T-helper 2 cell treated with Interferon-gamma antibody and Interleukin-4, amounts not matched to agents 5 μg/mL and 100 μg/mL, for 36 hours (primary cell): ENCODE measurements at places on chromosomes 7 and 10.
A peak's percentile ranks its signal among the peaks of the same experiment; 100 is the strongest.

GRCh38 chr7:48090095-48090805 lies 1.2 kb downstream of the UPP1 start:
- DNase-seq = peak; percentile 5

GRCh38 chr7:16471933-16472332 lies 6.4 kb upstream of the SOSTDC1 start:
- DNase-seq = no peak

GRCh38 chr7:138458576-138459412 lies 1.3 kb upstream of the TRIM24 start:
- DNase-seq = no peak

DNA sequence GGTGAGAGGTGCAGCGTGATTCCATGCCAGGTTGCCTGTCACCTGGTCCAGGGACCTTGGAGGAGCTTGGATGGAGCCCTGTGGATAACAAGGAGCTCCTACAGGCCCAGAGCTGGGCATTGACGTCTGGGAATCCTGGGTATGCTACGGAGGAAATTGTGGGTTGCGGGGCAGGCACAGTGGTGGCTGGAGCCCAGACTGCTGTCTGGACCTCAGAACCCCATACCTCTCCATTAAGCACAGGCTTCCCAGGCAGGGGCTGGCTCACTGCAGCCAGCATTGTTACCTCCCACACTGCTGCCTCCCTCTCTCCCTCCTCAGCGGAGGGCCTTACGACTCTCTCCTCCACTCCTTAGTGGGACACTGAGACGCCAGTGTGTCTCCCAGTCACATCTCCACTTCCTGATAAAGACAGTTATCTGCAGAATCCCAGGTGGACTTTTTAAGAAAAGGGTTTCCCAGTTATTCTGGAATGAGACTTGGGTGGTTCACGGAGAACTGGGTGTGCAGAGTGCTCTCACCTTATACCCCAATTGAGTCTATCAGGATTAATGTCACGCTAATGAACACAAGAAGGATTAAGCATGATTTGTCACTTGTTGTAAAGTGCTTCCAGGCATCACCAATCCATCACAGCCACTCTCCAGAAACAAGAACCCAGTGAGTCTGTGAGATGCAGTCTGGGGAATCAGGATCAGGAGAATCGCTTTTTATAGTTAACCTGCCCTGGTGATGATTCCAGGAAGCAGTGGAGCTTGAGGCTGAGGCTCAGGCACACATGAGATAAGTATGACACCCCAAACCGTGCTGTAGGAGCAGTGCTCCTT lies 309.4 kb downstream of the RPS24 start:
- no peak for DNase-seq

DNA sequence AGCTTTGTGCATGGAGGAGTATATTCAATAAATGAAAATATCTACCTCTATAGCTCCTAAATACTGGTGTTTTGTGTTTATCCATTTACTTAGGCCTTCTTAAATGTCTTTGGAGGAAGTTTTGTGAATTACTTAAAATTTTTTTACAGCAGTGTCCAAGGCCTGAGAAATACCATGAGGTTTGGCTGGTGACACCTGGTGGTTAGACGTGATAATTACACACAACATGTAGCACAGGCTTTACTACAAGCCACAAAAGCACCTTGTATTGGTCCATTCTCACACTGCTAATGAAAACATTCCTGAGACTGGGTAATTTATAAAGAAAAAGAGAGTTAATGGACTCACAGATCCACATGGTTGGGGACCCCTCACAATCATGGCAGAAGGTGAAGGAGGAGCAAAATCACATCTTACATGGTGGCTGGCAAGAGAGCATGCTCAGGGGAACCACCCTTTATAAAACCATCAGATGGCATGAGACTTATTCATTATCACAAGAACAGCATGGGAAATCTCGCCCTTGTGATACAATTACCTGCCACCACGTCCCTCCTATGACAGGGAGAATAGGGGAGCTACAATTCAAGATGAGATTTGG lies 20.6 kb downstream of the HYAL4 start:
- peak; percentile 19 for DNase-seq

GRCh38 chr7:45689797-45690761 lies 115.9 kb downstream of the ADCY1 start:
- DNase-seq = no peak

DNA sequence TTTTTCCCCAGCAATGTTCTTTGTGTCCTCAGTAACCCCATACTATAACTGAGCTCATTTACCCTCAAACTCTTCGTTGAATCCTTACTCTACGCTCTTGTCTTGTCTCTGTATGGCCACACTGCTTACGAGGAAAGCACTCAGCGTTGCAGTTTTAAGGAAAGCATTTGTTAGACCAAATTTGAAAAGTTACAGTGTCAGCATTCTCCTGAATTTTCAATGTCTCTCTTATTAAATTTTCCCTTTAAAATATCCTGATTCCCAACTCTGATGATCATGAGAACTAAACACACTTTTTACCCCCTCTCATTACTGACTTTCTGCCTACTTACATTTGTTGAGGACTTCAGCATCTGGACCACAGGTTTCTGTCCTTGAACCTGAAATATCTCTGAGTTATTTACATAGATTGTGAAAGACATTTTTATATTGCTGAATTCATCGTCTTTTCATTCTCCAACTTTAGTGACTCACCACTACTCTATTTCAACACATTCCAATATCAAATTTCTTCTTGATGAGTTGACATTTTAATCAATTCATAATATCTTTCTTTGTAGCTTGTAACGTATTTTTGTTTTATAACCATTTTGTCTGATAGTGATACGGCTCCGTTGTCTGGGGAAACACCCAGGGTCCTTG lies 19.8 kb upstream of the VWDE start:
- no peak for DNase-seq

- DNase-seq = no peak
Observed at GRCh38 chr7:16095171-16095950, 326.0 kb downstream of the CRPPA start.

GRCh38 chr10:31999836-32000235 lies 56.4 kb downstream of the KIF5B start:
- no peak for DNase-seq

- DNase-seq = no peak
Observed at GRCh38 chr7:94431176-94431575, 36.5 kb downstream of the COL1A2 start.

GRCh38 chr10:90289037-90289436 lies 568.8 kb downstream of the HTR7 start:
- DNase-seq = no peak

DNA sequence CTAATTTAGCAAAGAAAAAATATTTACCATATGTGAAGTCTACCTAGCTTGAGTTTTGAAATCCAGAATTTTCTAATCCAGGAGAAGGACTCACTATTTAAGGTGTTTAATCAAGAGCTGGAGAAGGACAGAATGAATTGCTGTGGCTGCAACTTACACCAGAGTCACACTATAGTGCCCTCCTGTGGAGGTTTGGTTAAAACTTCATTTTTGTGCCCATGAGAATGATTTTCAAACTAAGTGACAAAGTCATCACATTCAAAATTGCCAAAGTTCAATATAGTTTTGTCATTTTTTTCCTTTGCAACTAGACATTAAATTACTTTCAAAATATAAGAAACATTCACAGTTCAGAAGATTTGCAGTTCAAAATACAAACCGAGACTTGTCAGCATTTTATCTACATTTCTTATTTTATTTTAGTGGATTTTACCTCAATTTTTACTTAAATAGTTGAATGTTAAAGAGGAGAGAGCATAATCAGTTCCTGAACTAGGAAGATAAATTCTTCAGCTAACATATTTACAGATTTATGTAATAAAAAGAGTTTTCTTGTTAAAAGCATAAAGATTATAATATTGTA lies 70.7 kb downstream of the CABCOCO1 start:
- DNase-seq = no peak

DNA sequence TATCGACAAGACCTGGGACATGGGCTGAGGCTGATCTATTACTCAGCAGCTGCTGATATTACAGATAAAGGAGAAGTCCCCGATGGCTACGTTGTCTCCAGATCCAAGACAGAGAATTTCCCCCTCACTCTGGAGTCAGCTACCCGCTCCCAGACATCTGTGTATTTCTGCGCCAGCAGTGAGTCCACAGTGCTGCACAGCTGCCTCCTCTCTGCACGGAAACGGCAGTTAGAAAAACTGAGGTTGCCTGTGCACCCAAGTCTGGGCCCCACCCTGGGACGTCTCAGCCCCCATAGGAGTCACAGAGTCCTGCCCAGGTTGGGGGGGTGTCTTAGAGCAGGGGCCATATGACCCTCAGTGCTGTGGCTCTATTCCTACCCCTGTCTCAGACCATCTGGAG lies 167.4 kb upstream of the PRSS58 start:
- DNase-seq = no peak

DNA sequence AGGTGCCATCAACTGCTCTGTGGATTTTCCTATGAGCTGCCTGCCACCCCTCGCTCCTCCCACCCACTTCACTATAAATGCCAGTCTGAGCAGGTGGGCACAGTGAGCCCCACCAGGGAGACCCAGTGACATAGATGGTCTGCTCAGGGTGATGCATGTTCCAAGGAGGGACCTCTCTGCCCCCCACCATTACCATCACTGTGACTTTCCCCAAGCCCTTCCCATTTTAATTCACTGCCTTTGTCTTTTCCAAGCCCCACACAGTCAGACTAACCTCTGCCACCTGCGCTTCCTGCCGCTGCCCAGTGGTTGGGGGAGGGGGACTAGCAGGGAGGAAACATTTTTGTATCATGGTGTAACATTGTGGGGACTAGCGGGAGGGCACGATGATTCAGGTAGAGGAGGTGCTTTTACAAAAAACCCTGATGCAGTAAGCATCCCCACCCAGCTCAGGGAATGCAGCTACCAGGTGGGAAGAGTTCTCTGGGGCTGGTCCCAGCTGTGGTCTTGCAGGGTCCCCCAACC lies 24.6 kb downstream of the PRSS2 start:
- no peak for DNase-seq

- DNase-seq = no peak
Observed at GRCh38 chr7:76155938-76156337, 45.8 kb upstream of the SRRM3 start.

DNA sequence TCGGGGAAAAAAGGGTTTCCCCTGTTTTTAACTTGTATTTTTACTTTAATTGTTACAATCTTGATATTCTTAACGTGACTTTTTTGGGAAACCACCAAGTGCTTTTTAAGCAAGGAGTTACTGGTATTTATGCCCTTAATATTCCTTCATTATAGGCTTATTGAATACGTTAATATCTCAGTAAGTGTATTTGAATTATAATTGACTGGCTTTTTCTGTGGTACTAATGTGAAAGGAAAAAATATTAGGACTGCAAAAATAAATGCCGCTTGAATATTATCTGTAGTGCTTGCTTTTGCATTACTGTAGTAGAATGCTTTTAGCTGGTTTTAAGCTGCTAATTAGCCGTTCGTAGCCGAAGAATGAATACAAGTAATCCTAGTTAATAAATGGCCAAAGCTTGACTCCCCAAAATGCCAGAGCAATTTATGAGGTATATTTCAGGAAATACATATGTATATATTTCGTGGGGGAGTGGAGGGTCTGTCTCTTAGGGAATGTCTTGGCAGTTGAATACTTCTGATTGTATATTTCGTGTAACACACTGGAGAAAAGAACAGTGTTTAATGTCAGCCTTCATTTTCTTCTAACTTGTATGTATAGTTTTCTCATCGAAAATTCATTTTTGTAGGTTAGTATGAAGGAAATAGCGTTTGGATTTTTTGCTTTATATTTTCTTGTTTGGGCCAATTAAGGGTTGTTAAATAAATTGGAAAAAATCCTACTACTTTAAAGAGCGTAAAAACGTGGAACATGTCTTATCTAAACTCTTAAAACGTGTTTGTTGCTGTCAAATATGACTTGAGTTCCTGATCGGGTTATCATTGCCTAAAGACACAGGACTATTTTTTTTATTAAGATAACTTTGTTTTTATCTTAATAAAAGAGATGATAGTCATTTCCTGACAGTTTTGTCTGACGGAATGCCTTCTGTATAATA lies 1.5 kb downstream of the PDCD4 start:
- no peak for DNase-seq

DNA sequence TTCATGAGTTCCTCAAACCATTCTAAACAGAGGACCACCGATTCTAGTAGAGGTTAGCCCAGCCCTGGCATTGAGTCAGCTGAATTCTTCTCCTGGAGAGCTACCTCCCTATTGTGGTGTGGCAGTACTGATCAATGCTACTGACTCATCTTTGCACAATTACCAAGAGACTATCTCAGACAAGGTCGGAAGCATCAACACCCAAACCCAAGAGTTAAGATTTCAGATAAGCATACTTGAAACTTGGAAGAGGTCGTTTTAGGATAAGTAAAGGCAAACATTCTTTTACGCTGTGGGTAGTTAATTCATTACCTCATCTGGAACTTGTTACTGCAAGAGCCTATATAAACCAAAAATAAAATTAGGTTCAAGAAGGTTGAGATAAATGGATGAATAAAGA lies 154.6 kb upstream of the NRBF2 start:
- DNase-seq = peak; percentile 33

DNA sequence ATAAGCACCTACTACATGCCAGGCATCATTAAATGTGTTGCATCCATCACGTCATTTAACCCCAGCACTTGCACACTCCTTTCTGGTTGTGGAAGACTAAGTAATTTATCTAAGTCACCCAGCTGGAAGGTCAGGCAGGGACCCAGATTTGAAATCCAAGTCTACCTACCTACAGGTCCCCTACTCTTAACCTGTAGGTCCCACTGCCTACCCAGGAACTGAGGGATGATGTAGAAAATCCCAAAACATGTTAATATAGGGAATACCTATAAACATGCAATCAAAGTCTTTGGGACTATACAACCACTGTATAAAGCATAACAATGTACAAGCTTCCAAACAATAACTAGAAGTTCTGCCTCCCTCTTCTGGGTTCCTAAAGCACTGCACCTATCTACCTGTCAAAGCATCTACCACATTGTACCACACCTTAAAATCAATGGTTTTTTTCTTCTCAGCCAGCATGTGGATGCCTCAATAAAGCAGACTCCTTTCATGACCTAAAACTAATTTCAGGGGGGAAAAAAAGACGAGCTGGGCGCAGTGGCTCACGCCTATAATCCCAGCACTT lies 5.6 kb downstream of the IL6 start:
- DNase-seq = no peak

GRCh38 chr7:135143885-135144668 lies 3.8 kb upstream of the TMEM140 start:
- no peak for DNase-seq

GRCh38 chr7:108014215-108014614 lies 11.3 kb upstream of the LAMB1 start:
- DNase-seq = no peak

GRCh38 chr7:3897430-3898372 lies 596.6 kb downstream of the SDK1 start:
- peak; percentile 6 for DNase-seq

- no peak for DNase-seq
Observed at GRCh38 chr7:127954357-127954748, 76.9 kb downstream of the LRRC4 start.

- DNase-seq = no peak
Observed at GRCh38 chr10:128908499-128908898, 558.5 kb upstream of the MGMT start.

DNA sequence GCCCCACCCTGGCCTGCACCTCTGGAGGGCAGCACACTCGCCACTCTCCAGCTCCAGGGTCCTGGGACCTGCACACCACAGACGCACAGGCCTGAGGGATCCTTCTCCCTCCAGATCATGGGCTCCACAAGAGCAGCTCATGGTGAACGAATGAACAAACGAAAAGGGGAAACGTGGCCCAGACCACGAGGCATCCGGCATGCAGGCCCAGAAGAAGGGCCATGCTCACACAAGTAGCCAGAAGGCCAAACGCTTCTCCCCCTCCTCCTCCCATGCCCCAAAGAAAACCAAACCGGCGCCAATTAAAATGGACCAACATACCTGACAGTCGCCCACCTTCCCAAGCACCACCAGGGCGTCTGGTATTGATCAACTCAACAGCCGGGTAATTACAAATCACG lies 30.4 kb downstream of the MAD1L1 start:
- no peak for DNase-seq

- DNase-seq = no peak
Observed at GRCh38 chr7:71543396-71543795, 411.5 kb downstream of the GALNT17 start.
